ENCODE measurements at places on chromosomes 1 and 21.

- no peak for DNase-seq
Measured at GRCh38 chr21:15108801-15109200, 44.0 kb upstream of the NRIP1 start.

- DNase-seq: no peak
Measured at GRCh38 chr1:237181743-237182317, 139.8 kb downstream of the RYR2 start.

- DNase-seq: no peak
Measured at GRCh38 chr1:33517596-33518250, 45.3 kb downstream of the ZSCAN20 start.

- DNase-seq: no peak
Measured at GRCh38 chr1:159469921-159470533, 30.5 kb downstream of the OR10J1 start.

DNA sequence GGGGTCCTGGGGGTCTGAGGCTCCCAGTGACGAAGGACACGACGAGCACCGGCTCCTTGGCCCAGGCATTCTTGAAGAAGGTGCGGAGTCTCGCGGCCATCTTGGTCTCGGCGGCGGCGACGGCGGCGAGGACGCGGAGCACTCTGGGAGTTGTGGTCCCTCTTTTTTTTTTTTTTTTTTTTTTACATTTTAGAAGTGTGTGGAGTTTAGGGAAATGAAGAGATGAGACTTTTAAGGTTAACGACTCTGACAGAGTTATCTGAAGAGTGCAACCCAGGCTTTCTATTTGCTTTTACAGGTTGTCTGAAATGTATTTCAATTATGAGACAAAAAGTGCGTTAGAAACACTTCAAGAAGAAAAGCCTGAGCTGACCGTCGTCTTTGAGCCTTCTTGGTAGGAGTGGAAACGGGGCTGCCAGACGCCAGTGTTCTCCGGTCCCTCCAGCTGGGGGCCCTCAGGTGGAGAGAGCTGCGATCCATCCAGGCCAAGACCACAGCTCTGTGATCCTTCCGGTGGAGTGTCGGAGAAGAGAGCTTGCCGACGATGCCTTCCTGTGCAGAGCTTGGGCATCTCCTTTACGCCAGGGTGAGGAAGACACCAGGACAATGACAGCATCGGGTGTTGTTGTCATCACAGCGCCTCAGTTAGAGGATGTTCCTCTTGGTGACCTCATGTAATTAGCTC lies 9.7 kb downstream of the OR2B11 start:
- DNase-seq: peak; percentile 52

DNA sequence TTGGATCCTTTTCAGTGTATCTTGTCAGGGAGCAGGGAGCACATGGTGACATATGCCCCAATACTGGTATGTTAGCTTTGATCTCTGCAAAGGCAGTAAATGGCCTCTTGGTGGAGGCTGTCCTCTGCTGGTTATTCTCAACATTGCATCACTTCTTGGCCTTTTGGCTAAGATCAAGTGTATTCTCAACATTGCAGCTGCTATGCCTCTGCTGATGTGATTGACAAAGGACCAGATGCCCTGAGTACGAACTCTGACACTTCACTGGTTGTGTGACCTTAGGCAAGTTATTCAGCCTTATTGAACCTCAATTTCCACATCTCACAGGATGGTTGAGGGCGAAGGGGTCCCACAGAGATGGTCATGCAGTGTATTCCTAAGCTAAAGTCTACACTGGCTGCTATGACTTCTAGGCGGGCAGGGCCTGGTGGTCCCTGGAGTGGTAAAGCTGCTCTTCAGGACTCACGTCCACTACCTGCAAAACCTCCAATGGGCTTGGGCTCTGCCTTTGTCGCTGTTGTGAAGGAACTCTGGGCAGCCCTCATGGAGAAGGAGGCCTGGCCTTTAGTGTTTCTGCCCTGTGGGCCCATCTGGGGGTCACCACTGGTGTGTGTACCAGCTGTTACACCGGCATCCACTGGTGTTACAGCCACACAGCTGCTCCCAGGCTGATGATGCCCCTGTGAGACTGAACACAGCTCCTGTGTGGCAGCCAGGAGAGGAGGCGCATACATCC lies 64.8 kb downstream of the DNTTIP2 start:
- DNase-seq: peak; percentile 79

DNA sequence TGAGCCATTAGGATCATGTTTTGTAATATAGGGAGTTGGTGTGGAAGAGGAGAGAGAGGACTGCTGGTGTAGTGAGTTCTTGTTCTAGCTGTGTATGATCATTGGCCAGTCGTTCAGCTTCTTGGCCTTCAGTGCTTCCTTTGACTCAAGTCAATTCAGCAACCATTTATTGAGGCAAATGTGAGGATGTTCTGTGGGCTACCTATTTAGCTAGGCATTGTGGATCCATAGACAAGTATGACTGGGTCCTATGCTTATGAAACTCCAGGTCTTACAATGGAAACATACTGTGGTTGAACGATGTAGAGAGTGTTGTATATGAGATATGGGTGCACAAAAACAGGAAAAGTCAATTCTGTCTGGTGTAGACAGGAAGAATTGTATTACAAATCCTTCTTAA lies 41.7 kb downstream of the NFIA start:
- DNase-seq: peak; percentile 46

- no peak for DNase-seq
Measured at GRCh38 chr1:117760069-117760468, 154.2 kb downstream of the TENT5C start.

DNA sequence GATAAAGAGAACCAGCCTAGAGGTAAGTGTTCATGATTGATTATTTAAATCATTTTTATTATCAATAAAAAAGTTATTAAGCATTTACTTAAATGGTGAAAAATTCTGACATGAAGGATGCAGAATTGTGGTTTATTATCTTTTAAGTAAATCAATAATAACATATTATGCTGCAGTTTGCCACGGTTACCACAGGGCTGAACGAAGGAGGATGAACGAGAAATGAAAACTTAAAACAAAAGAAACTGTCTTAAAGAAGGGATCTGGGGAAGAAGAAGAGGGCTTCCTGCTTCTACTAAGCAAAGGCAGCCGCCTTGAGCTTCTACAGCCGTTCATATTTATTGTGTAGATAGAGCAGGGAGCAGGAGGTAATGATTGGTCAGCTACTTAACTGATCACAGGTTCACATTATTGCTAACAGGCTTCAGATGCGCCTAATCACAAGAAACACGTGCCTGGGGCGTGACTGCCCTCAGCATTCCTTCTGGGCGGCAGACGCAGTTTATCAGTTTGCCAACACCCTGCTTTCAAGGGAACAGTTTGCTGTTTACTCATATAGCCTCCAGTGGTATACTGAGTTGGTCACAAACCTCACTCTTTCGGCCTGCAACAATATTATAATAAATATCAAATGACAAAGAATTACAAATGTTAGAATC lies 5.8 kb upstream of the FNBP1L start:
- peak; percentile 3 for DNase-seq

GRCh38 chr1:59013276-59013927 lies 229.6 kb upstream of the JUN start:
- DNase-seq: no peak

- no peak for DNase-seq
Measured at GRCh38 chr1:171292799-171293198, 21.2 kb upstream of the FMO4 start.

DNA sequence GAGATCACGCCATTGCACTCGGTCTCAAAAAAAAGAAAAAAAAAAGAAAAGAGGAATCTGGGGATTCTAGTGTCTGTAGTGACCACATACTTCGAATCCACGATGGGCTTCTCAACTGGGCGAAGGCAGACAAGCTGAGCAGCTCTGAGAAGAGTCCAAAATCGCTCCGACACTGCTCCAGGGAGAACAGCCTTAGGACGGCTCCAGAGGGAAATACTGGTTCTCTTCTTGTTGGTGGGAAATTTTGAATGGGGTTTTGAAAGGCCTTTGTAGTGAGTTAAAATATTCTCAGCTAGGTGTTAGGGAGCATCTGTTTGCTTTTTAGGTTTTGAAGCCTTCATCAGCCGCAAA lies 18.3 kb upstream of the HJV start:
- DNase-seq: peak; percentile 69

DNA sequence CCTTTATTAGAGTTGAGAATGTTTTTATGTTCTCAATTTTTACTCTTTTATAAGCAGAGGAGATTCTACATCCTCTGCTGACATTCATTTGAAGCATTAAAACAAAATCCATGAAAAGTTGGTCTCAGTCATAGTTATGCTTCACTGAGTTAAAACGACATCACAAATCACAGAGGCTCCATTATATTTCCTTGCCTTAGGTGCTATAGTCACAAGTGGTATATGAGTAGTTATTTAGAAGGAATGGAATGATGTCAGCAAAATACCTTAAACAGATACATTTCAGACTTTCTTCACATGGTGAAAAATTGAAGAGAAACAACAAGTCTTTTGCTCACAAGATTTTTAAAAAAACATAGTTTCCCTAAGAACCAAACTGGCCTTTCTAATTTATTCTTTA lies 11.7 kb upstream of the METTL13 start:
- DNase-seq: no peak

DNA sequence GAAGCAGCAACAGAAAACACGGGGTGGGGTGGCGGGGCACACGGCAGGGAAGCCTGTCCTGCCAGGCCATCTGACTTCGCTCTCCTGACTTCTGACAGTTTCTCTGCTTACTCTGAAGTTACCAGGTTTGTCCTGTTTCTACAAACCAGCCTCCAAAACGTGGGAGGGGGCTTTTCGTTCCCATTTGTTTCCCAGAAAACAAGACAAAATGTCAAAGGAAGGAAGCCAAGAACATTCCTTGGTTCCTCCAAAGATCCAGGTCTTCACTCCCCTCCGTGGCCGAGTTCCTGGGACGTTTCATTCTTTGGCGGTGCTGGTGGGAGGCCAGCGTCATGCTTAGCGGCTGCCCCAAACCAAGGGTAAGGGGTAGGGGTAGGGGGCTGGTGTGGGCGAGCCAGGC lies 49.6 kb downstream of the MEGF6 start:
- no peak for DNase-seq
